ENCODE measurements at places on chromosomes 16 and 17. TPM values are rescaled to one million over a fixed set of nuclear protein-coding genes. Genes with fewer than 3 reads are reported as not detected.

ARSG gene
- 2.4 TPM for total RNA-seq

DNA sequence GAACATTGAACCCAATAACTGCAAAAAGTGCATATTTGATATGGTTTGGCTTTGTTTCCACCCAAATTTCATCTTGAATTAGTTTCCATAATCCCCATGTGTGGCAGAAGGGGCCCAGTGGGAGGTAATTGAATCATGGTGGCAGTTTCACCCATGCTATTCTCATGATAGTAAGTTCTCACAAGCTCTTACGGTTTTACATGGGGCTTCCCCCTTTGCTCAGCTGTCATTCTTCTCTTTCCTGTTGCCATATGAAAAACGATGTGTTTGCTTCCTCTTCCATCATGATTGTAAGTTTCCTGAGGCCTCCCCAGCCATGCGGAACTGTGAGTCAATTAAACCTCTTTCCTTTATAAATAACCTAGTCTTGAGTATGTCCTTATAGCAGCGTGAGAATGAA, 127.6 kb downstream of the CHD9NB start:
- peaks cover 8% of the 10 kb centered on the region for H3K27me3 ChIP-seq
- no peak for DNase-seq
- H3K4me1 ChIP-seq = no peaks in the 10 kb centered on the region
- H3K36me3 ChIP-seq = no peaks in the 10 kb centered on the region

DNA sequence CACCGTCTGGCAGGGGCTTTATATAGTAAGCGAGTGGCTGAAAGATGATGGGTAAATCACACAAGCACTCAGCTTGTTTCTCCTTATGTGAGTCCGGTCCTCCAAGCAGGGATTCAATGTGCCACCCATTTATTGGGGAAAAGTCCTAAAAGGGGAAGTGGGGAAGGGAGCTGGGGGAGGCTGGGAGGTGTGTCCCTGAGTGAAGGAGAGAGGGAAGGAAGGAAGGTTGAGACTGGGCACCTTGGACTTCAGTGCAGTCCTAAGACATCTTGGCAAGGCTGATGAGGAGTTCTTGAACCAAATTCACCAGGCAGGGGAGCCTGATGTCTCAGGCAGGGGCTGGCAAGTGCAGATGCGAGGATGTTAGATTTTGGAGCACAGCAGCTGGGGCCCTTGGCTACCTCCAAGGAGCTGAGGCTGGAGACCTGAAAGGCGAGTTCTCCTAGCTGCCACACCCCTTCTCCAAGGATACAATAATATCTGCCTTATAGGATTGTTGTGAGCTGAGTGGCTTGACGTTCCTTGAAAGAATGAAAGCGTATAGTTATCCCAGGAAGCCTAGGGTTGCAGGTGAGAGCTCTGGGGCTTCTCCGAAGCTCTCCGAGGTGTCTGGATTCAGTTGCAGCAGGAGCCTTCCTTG, 23.0 kb upstream of the CYLD start:
- peak overlapping the region; percentile 16 for H3K27ac ChIP-seq
- H3K36me3 ChIP-seq = peaks cover 17% of the 10 kb centered on the region
- DNase-seq = no peak
- H3K4me1 ChIP-seq = peaks cover 30% of the 10 kb centered on the region
- no peak overlapping the region for H3K4me3 ChIP-seq
- H3K27me3 ChIP-seq = no peaks in the 10 kb centered on the region

MYH13 gene
- total RNA-seq = not detected

BMERB1 gene
- total RNA-seq = 5.4 TPM

GRCh38 chr16:55476625-55477533, 2.1 kb upstream of the MMP2 start:
- no peak overlapping the region for H3K4me3 ChIP-seq
- no peak for DNase-seq
- H3K27me3 ChIP-seq = peaks cover 33% of the 10 kb centered on the region
- H3K36me3 ChIP-seq = no peaks in the 10 kb centered on the region
- H3K4me1 ChIP-seq = no peaks in the 10 kb centered on the region
- no peak overlapping the region for H3K27ac ChIP-seq

- peak overlapping the region; percentile 79 for H3K4me3 ChIP-seq
- DNase-seq = no peak
- no peaks in the 10 kb centered on the region for H3K36me3 ChIP-seq
- peaks cover 13% of the 10 kb centered on the region for H3K4me1 ChIP-seq
These were observed 9.0 kb upstream of the CXCL16 start for GRCh38 chr17:4748686-4749085.

DNA sequence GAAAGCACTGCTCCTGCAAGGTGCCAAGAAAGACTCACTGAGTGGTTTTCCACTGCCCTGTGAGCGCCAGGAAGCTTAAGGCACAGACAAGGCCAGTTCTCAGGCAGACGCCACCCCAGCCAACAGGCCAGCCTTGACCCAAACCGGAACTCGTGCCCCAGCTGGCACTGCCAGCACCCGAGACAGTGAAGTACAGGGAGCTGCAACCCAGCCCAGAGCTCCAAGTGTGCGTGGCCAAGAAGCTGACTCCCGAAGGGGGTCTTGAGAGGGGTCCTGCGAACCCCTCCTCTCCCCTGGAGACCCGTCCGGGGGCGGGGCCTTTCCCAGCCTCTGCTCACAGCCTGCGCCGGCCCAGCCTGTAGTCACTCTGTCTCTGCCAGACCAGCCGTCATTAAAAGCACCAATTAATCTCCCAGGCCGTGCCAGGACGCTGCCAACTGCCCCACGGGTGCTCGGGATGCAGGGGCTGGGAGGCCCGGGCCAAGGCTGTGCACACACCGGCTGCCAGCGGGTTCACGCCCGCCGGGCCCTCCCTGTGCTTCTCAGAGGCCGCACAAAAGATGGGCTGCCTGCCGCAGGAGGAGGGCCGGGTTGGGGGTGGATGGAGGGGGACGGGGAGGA, 4.4 kb upstream of the SOX8 start:
- peaks cover 6% of the 10 kb centered on the region for H3K27me3 ChIP-seq
- H3K4me1 ChIP-seq = no peaks in the 10 kb centered on the region
- DNase-seq = no peak
- no peaks in the 10 kb centered on the region for H3K36me3 ChIP-seq
- H3K27ac ChIP-seq = no peak overlapping the region
- no peak overlapping the region for H3K4me3 ChIP-seq

CACNG5 gene
- not detected for total RNA-seq

DNA sequence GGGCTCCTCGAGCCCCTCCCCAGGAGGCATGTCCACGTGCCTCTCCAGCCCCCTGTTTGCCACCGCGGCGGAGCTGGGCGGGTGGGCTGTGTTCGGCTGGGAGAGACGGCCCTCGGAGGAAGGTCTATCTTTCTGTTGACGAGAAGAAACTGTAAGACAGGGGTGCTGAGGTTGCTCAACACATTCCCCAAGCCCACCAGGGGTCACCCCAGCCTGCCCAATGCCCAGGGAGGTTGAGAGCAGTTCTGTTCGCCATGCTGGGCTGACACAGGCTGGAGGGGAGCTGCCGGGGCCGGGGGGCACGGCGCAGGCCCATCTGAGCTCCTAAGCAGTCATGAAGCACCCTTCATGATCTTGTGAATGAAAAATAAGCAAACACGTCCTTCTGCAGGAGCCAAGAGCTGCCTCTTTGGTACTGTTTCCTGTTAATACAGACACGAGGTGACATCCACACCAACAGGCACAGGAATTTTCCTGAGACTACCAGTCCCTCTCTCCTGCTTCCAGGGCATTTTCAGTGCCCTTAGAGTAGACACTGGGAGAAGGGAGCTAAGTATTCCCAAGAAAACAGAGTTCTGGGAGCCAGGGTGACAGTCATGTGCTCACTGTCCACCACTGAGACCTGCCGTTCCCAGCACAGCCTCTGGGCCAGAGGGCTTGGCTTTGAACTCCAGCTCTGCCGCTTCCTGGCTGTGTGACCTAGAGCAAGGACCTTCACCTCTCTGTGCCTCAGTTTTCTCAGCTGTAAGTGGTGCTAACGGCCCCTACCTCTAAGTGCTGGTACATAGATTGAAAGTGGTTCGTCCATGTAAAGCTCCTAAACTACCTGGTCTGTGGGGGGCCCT, 9.2 kb downstream of the UBALD2 start:
- H3K4me3 ChIP-seq = no peak overlapping the region
- no peaks in the 10 kb centered on the region for H3K27me3 ChIP-seq
- peak overlapping the region; percentile 78 for H3K27ac ChIP-seq
- no peaks in the 10 kb centered on the region for H3K36me3 ChIP-seq

- H3K4me1 ChIP-seq = peaks cover 7% of the 10 kb centered on the region
- H3K36me3 ChIP-seq = no peaks in the 10 kb centered on the region
- DNase-seq = no peak
- H3K27me3 ChIP-seq = no peaks in the 10 kb centered on the region
- H3K27ac ChIP-seq = no peak overlapping the region
- H3K4me3 ChIP-seq = no peak overlapping the region
These were observed 59.8 kb downstream of the PGS1 start for GRCh38 chr17:78438271-78438691.

SULT1A4 gene
- total RNA-seq = 2.1 TPM

GRCh38 chr16:56438038-56438437, 12.7 kb upstream of the AMFR start:
- H3K27ac ChIP-seq = no peak overlapping the region
- H3K27me3 ChIP-seq = no peaks in the 10 kb centered on the region
- H3K36me3 ChIP-seq = peaks cover 45% of the 10 kb centered on the region
